Cortex of kidney (tissue), 1 donor: ENCODE measurements at places on chromosomes 13 and 19.

DNA sequence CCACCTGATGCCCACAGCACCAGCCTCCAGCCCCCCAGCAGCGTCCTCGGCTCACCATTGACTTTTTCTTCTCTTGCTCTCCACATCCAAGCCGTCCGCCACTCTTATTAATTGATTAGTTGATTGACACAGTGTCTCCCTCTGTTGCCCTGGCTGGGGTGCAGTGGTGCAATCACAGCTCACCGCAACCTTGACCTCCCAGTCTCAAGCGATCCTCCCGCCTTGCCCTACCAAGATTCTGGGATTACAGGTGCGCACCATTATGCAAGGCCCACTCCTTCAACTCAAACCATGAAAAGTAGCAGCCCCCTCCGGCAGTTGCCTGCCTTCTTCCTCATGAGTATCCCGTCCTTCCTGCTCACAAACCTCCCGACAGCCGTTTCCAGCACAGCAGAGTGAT, 921 bp upstream of the TEX29 start:
- DNase-seq = no peak

DNA sequence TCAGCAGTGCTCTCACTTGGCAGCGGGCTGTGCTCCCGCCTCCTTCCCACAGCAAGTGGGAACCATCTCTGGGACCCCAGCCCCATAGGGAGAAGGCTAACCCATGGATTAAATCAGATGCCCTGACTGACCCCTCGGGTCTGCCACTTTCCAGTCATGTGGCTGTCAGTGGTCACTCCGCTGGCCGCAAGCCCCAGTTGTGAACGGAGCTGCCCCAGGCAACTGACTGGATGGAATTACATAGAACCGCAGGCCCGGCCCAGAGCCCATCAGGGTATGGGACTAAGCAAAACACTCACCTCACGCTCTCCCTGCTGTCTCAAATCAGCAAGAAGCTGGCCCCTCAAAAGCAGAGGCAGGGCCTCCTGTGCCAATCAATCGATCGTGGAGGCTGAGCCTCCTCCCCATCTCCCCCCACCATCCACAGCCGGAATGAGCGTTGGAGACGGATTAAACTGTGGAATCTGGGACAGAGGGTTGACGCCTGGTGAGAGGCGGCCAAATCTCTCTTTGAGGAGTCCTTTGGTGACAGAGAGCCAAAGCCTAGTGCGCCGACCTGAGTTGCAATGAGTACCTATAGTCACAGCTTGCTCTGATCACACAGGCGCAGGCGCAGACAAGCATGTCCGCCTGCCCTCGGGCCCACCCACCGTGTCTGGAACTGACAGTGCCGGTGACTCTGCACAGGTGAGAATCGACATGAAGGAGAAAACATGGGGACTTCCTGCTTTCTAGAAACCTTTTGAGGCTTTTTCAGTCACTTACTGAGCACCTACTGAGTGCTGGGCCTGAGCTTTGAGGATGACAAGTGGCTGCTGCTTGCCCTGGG, 38.7 kb downstream of the PBX4 start:
- DNase-seq = no peak

- no peak for DNase-seq
These were observed 36.6 kb downstream of the CEBPG start for GRCh38 chr19:33409906-33410685.

DNA sequence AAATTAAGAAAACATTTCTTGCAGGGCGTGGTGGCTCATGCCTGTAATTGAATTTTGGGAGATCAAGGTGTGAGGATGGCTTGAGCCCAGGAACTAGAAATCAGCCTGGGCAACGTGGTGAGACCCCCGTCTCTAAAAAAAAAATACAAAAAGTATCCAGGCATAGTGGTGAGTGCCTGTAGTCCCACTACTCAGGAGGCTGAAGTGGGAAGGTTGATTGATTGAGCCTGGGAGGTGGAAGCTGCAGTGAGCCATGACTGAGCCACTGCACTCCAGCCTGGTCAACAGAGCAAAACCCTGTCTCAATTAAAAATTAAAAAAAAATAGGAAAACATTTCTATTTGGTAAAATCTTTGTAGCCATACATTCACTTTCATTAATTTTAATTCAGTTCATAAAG, 526.5 kb downstream of the PCDH9 start:
- DNase-seq = no peak

- DNase-seq = no peak
These were observed 156.1 kb downstream of the IRS2 start for GRCh38 chr13:109630271-109630670.

- no peak for DNase-seq
These were observed 79.4 kb downstream of the ZIC5 start for GRCh38 chr13:99892196-99892613.

GRCh38 chr19:39481229-39481545, 549 bp downstream of the TIMM50 start:
- DNase-seq = no peak

GRCh38 chr19:46515290-46515609, 19.6 kb upstream of the PNMA8B start:
- DNase-seq = no peak

DNA sequence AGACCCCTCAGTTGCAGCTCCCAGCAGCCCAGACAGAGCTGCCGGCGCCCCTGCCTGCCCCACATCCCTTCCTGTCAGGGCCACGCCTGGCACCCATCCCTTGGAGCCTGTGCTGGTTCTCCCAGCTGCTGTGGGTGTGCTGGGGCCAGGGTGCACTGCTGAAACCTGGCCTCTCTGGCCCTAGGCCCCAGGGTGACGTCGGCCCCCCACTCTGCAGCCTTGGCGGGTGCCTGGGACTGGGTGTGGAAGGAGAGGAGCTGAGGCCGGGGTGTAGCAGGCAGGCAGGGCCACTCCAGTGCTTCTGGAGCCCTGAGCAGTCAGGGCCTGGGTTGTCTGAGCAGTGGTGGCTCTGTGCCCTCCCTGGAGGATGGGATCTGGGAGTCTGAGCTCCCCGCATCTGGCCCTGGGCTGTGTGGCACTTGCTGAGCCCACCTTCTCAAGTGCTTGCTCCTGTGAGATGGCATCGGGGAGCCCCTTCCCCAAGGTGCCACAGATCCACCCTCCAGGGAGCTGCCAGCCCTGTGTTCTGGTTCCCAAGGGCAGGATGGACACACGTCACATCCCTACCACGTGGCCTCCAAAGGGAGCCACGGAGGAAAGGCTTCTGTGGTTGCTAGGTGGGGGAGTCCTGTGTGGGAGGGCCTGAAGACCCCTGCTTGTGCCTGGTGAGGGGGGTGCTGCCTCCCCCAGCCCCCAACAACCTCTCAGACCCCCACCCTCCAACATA, 5.2 kb downstream of the PLEKHJ1 start:
- no peak for DNase-seq

- no peak for DNase-seq
These were observed 113.4 kb downstream of the UBL3 start for GRCh38 chr13:29737061-29737460.
